Foreskin fibroblast (primary cell): ENCODE measurements at places on chromosomes 6 and 20.

DNA sequence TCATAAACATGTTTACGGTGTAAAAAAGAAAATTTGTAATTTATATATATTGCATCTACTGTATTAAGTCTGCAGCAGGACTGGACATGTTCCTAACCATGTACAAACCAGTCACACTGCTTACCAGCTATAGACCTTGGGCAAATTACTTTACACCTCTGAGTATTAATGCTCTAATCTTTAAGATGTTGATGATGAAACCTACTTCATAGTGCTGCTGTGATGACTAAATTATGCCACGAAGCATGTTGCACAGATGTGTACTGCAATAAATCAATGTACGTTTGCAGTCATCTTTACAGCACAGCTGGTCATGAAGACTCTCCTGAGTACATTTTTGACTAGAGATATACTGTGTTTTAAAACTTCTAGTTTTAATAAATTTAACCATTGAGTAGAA lies 42.6 kb downstream of the PRKN start:
- no peak for DNase-seq

DNA sequence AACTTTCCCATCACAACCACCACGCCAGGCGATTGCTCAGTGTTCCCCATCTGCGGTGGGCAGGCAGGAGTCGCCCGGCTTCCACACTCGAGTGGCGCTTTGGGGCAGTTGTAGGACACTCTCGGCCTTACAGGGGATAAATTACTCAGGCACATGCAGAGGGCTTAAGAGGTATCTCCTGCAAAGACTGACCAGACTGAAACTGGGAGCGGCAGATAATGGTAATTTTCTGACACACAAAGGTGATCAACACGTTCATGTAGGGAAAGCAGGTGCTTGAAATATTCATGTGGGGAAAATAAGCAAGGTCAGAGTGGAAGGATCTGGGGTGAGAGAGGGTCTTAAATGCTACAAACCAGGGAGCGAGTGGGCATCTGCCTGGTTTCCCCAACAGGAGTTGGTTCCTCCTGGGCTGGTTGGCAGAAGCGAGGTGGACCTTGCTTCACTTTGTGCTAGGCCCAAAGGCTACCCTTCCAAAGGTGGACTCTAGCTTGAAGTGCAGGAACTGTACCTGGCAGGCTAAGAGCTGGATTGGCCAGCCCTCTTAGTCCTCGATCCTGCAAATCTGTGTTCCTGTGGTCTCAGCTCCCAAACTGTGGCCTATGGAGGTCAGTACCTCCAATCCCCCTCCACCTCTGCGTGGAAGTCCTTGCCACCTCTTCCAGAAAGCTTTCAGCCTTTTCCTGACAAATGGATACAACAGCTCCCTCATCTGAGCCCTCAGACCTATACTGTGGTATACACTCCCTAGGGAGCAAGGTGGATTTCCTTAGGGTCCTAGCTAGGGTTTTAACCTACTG lies 16.7 kb downstream of the PLAGL2 start:
- DNase-seq, result peak; percentile 24

DNA sequence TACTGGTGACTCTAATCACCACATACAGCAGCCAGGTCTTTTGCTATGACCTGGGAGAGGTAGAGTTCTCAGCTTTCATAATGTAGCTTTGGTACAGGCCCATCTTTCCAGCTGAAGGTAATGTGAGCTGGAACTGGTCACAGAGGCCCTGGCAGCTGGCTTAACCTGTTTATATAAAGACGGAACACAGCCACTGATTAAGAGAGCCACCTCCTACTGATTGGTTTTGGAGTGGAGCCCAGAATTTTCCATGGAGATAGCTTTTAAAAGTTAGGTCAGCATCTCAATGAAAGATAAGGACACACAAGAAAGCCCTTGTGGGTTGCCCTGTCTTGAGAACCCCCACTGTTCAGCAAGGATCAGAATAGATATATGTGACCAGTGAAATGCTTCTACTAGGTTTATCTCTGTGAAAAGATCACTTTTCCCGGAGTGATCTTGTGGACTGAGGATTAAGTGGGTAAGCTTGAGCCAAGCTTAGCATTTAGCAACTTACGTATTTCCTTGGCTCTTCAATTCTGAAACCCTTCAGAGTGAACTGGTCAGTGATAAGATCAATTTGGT lies 213.7 kb upstream of the CITED2 start:
- DNase-seq, result peak; percentile 45

- DNase-seq, result no peak
Measured at GRCh38 chr20:44336725-44337380, at the start of gene R3HDML. Gene R3HDML, plus strand, starts transcription at chr20:44337043. Its CDS starts 115 bp downstream, at chr20:44337158.

DNA sequence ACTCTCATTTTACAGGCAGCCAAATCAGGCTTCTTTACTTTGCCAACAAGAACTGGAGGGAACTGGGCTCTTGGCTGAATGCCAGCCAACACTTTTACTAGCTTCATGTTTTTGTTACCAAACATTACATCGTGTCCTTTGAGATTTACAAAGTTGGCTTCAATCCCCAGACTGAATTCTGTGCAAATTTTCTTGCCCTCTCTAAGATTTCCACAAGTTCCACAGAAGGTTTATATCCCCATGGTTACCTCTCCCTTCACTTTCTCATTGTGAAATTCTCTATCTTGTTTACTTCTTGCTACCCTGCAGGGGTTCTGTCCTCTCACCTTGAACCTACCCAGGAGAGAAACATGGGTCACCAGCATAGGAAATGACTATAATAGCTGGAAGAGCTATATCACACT lies 37.6 kb upstream of the PLCB1 start:
- DNase-seq, result peak; percentile 81

DNA sequence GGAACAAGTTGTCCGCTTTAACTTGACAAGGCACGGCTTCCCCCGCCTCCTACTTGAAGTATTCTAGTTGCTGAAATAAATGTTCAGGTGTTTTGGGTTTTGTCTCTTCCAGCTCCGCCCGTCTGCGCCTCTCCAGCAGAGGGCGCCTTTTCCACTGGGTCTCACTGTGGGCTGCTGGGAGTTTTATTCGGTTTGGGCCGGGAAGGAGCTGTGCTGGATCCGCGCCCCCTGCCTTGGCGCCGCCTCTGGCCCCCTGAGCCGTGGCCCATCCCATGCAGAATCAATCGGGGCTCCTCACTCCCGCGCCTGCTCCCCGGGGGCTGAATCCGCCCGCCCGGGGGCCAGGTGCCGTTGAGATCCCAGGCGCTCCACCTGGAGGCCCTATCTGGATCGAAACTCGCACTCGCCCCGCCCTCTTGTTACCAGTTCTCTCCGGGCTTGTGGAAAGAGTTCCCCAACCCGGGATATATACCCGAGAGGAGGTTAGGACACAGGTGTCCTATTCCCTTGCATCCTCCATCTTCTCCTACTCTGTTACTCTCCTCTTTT lies 51.0 kb upstream of the TCF21 start:
- DNase-seq, result peak; percentile 67

GRCh38 chr20:53408691-53409446 lies 184.8 kb downstream of the ZNF217 start:
- DNase-seq, result no peak

DNA sequence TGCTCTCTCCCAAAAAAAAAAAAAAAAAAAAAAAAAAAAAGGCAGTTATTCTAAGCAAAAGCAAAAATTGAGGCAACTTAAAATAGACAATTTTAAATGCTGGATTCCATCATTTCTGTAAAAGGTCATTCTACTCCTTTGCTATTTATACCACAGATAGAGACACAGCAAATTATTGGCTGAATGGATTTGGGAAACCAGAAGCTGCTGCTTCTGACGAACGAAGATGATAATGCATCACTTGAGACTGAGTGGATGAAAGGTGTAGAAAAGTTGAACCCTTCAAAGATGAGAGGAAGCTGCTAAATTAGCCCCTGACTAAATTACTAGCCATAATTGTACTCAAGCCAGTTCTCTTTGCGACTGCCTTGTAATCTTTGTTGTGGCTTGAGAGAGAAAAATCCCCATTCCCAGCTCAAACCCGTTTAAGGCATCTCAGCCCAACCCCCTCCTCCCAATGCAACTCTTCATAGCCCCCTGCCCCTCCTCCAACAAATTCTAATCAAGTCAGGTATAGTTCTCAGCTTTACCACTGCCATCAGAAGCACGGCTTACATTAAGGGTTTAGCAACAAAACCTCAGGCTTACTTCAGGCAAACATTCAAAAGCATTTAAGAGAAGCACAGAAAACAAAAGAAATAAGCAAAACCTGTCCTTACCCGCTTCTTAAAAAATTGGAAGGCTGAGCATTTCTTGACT lies 1.0 kb downstream of the SGK1 start:
- DNase-seq, result no peak

GRCh38 chr6:12069891-12070529 lies 57.9 kb downstream of the HIVEP1 start:
- DNase-seq, result no peak

DNA sequence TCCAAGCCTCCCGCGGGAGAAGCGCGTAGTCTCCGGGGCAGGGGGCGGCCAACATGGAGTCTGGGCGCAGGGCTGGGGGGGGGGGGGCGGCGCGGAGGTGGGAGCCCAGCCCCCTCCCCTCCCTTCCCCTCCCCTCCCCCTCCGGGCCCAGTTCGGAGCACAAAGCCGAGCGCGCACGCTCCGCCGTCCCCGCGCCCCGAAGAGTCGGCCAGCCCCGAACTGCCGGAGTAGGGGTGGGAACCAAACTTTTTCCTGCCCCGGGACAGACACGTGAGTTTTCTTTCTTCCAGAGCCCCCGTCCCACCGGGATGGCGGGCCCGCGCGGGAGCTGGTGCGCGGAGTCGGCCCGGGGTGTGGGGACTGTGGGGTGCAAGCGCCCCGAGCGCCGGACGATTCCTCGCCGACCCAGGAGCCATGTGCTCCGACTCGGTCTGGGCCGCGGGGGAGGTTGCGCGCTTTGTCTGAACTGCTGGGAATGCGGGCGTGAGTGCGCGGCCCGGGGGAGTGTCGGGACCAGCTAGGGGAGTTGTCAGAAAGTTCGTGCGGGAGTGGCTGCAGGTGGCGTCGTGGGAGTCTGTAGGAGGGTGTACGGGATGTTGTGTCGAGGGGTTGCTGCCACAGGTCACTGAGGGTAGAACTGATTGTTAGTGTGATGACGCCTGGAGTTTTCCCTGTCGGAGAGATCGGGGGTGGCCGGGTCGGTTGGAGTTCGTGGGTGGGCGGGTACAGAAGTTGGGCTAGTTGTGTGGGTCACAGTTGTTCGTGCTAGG lies 1.2 kb downstream of the TGIF2 start:
- peak; percentile 70 for DNase-seq

- no peak for DNase-seq
Measured at GRCh38 chr6:42962502-42963178, 2.1 kb downstream of the GNMT start.

DNA sequence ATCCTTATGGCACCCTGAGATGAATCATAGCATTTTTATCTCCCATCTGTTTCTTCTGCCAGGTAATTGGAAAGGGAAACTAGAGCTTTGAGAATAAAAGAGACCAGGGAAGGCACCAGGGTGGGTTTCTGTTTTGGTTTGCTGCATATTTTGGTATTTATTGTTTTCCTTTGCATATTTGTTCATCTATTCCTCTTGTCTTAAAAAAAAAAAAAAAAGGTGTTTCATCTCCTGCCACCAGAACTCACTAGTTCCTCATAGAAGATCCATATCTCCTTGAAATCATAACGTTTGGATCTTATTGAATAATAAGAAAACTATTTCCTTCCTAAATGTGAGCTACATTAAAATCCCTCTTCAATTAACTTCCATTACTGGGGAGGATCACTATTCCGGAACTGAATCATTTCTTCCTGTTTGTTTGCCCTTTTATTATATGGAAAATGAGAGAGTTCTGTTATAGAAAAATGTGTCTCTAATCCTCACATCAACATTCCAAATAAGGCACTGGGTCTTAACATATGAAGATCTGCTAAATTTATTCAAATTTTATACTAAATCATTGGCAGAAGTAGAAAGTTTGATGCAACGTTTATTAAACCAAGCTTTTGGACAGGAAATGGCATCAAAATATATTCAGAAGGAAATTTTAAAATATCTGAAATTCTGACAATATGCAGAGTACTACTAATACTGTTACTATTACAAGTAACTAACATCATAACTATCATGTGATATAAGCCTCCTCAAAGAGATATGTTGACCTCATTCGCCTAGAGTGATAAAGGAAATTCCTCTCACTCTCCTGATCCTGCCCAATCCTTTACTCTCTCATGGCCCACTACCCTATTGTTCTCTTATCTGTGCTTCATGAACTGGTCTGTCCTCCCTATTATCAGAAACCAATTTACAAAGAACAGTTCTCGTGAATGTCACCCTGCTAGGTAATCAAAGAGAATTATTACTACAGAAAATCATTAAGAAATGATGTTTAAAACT lies 229.4 kb upstream of the RSPO3 start:
- DNase-seq, result no peak

- DNase-seq, result no peak
Measured at GRCh38 chr20:17658648-17658993, 23.4 kb downstream of the RRBP1 start.

DNA sequence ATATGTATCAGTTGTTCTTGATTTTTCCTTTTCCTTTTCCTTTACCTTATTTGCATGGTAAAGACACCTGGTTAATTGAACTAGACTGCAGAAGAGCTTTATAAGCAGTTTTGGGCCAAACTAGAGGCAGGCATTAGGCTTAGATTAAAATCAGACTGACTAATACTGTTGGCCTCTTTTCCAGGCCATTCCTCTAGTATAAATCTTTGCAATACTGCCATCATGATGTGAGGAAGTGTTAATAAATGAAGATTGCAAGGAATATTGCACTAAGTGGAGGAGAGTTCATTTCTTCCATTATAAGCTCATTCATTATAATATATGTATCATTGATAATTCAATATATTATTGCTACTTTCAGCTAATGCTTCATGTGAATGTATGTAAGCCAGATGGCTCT lies 163.8 kb downstream of the MMUT start:
- DNase-seq, result no peak

DNA sequence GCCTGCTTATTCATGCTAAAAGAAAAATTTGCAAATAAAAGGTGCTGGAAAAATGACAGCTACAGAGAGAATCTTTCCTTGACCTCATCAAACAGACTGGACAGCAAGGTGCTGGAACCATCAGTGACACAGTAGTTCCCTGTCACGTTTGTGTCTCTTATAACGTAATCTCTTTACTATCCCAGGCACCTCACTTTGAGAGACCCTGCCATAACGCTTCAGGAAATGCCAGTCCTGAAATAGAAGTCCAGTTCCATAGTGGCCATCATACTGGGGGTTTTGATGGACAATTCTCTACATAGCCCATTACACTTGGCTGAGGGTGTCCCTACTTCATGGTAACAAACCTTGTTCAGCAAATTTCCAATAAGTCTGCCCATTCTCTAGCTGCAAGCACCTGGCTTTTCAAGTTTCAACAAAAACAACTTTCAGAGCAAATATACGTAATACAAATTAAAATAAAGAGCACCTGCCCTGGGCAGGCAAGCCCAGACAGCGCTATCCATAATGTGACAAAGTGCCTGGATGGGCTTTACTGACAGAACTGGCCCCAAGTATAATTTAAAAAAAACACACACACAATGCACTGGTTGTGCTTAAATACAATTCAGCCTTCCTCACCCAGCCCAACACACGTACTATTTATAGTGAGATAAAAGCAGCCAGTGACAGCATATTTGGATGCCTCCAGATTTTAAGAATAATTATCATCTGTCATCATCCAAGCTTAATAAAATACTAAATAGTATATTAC lies 38.7 kb downstream of the CNKSR3 start:
- DNase-seq, result no peak

DNA sequence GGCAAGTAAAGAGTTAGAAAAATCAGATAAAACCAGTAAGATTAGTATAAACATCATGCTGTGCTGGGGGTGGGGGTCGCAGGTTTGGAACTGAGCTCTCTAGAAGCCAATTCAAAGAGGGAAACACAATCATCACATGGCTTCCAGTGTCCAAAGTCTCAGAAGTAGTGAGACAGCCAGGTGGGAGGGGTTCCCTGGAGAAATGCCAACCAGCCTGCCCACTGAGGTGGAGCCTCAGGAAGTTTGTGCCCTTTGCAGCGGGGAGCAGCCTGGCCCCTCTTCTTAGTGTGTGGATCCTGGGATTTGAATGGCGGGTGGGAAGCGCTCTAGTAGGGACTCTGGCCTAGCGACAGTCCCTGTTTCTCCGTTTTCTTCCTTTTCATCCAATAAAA lies 21.4 kb downstream of the C6orf15 start:
- DNase-seq, result no peak
